ENCODE measurements at places on chromosomes 4 and X.

DNA sequence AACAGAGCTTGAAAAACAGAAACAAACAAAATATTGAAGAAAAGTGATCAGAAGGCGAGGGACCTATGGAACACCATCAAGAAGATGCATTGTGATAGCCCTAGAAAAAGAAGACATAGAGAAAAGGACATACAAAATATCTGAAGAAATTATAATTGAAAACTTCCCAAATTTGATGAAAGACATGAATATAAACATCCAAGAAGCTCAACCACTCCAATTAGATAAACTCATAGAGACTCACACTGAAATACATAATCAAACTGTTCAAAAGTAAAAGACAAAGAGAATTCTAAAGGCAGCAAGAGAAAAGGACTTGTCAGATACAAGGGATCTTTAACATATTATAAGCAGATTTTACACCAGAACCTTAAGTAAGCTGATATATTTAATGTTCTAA lies 869.8 kb downstream of the PCDH18 start:
- no peak for DNase-seq

DNA sequence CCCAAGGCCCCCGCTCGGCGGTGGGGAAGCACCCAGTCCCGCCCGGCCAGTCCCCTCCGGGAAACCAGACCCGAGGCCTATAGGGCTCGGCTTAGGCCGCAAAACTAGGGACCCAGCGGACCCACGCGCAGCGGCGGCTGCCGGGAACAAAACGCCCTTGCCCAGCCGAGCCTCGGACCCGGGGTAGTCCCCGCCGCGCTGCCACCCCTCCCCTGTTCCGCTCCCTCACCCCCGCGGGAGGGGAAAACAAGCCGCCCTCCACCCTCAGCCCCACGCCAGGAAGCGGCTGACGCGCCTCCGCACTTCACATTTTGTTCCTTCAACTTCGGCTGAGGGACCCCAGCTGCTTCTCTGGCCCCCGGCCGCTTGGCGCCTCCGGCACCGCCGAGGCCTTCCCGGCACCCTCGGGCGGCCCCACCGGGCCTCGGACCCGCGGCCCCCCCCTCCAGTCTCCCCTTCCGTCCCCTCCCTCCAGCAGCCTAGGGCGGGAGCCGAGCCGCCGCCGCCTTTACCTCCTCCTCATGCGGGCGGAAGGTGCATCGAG lies 694 bp downstream of the PDS5A start:
- DNase-seq = no peak

GRCh38 chr4:159946983-159947615 lies 844.2 kb downstream of the RAPGEF2 start:
- no peak for DNase-seq

GRCh38 chrX:121733514-121733913 lies 686.1 kb downstream of the GLUD2 start:
- DNase-seq = no peak

DNA sequence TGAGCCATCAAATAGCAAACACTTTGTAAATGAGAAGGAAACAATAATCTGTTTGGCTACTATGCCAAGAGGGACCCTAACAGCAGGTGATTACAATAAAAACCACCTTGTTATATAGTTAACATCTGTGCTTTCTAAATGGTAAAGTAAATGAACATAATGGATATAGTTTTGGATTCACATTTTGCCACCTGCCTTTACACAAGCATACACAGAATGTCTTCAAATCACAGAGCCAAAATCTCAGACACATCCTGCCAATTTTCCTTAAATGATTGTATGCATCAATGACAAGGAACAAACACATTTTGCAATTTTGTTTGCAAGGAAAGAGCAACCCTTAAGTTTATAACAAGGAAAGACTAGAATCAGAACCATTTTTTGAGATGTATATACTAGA lies 334.2 kb downstream of the FSTL5 start:
- DNase-seq = no peak

- no peak for DNase-seq
These were observed 228.1 kb downstream of the ARHGAP24 start for GRCh38 chr4:85703096-85703495.

DNA sequence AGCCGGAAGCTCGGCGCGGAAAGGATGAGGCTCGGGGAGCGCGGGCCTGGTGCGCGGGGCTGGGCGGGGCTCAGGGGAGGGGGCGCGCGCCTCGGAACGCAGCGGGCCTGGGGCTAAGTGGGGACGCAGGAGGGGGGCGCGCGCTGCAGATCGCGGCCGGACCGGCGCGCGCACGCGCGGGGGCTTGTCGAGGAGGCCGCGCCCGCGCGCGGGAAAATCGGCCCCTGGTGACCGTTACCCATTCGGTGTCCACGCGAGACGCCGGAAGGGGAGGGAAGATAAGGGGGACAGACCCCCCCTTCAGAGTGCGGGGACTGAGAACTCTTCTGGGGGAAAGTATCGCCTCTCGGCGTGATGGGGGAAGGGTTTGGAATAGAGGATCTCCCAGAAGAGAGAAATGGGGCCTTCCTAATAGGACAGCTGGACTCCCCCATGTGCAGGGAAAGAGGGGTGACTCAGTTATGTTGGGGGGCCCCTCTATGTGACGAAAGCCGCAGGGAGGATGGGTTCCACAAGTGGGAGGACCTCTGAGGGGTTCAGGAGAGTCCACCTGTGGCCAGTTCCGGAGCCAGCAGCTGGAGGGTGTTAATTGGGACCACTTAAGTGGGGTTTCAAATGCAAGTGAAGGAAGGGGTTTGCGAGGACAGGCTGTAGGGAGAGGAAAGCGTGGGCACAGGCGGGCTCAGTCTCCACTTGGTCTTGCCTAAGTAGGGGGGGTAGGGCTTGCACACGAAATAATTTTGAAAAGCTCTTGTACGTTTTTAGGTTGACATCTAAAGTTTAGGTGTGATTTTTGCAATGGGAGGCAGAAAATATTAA lies 584 bp downstream of the SUV39H1 start:
- peak; percentile 71 for DNase-seq

DNA sequence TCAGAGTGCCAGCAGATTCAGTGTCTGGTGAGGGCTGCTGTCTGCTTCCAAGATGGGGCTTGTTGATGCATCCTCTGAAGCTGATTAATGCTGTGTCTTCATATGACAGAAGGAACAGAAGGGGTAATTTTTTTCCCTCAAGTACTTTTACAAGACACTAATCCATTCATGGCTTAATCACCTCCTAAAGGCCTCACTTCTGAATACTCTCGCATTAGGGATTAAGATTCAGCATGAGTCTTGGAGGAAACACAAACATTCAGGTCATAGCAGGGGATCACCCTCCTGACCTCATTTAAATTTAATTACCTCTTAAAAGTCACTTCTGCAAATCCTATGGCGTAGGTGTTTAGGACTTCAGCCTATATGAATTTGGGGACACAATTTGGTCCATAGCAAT lies 1145.5 kb upstream of the PCDH10 start:
- no peak for DNase-seq

DNA sequence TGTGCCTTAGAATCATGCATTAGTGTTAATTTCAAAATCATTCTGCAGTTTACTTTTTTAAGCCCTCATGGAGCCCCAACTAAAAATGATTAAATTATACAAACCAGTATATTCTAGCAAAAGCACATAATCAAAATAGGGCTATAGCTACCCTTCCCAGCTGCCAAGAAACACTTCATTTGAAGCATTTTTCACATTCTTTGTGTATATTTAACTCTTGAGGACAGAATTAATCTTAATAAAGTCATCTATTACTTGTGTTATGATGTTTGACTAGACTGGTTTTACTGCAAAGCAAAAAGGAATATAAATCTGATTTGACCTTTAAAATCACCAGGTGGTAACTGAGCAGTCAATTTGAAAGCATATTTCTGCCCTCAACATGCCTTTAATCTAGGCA lies 145.1 kb downstream of the PRDM5 start:
- no peak for DNase-seq

- no peak for DNase-seq
These were observed 225.6 kb downstream of the FBXW7 start for GRCh38 chr4:152310257-152310656.

GRCh38 chrX:118595501-118596042 lies 100.0 kb downstream of the DOCK11 start:
- DNase-seq = no peak

DNA sequence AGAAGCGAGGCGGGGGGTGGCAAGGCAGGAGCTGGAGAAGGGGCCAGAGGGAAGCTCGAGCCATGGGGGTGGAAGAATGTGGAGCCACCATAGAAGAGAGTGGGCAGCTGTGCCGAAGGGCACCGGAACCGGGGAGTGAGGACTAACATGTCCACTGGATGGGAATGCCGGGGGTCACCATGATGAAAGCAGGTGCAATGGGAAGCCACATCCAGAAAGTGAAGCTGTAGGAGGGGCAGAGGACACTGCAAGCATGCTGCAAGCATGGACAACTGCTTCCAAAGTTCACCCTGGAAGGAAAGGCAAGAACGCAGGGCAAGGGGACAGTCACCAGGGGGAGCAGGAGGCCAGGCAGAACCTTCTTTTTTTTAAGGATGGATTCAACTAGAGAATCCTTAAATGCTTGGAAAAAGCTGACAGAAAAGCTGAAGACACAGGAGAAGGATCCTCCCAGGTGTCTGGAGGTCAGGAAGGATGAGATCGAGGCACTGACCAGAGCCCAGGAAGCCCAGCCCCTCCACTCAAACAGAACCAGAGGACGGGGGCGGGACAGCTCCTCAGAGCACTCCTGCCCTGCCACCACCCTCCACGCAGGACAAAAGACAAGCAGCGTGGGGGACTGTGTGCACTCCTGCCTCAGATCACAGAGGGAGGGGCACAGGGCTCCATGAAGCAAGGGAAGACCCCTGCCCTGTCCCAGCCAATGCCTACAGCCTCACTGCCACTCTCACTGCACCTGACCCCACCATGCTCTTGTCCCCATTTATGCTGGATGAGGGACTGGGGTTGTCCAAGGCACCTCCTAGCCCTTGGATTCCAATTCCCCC lies 169.2 kb downstream of the AFAP1 start:
- DNase-seq = no peak

GRCh38 chr4:60396341-60397049 lies 803.6 kb upstream of the ADGRL3 start:
- DNase-seq = no peak

DNA sequence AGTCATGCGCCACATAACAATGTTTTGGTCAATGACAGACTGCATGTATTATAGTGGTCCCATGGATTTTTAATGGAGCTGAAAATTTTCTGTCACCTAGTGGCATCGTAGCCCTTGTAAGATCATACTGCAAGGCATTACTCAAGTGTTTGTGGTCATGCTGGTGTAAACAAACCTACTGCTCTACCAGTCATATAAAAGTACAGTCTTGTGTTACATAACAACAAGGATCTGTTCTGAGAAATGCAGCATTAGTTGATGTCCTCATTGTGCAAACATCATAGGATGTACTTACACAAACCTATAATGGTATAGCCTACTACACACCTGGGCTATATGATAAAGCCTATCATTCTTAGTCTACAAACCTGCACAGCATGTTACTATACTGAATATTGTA lies 34.6 kb downstream of the COX18 start:
- DNase-seq = no peak
